T-helper 1 cell (primary cell): ENCODE measurements at places on chromosomes 2 and 18.

DNA sequence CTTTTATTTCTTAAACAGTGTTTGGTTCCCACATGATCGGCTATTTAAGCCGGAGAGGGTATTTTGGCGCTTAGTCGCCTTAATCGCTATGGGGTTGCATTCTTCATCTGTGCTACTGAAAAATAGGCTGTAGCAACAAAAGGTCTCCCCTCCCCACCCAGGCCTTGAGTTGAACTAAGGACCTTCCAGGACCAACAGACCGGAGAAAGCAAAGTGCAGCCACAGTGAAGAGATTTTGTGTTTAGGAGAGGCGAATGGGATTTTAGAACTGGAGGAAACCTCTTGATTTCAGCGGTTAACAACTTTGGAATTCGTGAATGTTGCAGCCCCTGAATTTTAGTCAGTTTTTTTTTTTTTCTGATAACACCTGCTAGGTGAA lies 1.4 kb downstream of the ITGA6 start:
- no peak for DNase-seq

GRCh38 chr2:123840574-123840973 lies 184.5 kb upstream of the CNTNAP5 start:
- DNase-seq: no peak

- DNase-seq: no peak
These were observed 189.9 kb downstream of the CD226 start for GRCh38 chr18:69757733-69758132.

- no peak for DNase-seq
These were observed 43.7 kb upstream of the NCK2 start for GRCh38 chr2:105701042-105701441.

DNA sequence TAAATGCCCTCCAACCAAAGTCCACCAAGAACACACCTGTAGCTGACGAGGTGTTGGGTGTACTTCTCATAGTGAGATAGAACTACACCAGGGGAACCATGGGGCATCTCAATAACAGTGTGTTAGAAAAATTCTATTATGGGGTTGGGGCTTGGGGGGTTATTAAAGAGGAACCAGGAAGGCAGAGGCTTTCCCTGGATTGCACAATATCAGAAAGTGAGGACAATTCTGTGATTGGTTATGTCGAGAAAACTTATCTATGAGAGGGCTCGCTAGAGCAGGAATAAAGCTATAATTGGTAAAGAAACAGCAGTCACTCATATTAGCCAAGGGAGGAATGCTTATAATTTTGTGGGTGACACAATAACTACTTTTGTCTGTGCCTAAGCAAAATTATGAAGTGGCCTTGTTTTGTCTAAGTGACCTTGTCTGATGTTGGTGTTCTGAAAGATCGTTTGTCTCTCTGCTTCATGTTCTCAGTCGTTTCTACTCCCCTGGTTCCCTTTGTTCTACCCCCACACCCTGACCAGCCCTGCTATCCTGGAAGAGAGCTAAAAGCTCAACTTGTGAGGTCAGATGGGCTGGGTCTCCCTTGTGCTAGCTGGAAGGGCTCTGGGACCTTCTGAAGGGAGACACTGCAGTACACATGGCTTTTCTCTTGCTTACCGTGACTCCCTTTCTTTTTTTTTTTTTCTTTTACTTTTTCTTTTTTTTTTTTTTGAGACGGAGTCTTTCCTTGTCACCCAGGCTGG lies 21.6 kb upstream of the INO80C start:
- DNase-seq: no peak

DNA sequence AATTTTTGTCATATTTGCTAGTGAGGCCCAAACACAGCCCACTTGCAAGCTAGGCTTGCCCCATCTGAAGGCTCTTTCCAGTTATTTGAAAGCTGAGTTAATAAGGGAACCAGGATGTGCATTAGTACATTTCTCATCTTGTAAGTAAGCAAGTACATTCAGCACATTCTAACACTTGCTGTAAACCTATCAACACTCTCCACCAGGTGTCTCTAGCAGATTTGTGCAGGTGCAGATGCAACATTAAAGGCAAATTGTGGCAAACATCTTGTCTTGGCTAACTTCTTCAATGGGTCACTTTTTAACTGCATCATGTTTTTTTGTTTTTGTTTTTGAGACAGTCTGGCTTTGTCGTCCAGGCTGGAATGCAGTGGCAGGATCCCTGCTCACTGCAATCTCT lies 25.3 kb upstream of the MFSD6 start:
- peak; percentile 22 for DNase-seq

GRCh38 chr2:109348190-109348589 lies 219.2 kb downstream of the SH3RF3 start:
- DNase-seq: no peak

- no peak for DNase-seq
These were observed 3.5 kb downstream of the CAPN10 start for GRCh38 chr2:240589850-240590525.

- DNase-seq: no peak
These were observed 29.2 kb downstream of the GALNT1 start for GRCh38 chr18:35610724-35611123.

DNA sequence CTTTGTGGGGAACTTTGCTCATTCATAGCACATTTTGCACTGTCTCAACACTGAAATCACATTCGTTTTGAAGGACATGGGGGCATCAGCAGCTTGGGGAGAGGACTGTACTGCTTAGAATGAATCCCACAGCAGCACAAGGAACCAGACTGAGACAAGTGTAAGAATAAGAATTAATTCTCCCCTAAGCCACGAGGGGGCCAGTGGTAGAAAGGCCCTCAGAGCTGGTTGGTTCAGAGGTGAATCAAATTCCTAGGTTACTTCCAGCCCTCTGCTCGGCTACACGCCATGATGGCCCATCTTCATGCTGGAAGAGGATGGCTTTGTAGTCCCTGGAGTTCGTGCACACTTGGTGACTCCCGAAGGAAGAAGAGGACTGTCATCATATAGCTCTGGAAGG lies 12.0 kb upstream of the MC5R start:
- DNase-seq: no peak

DNA sequence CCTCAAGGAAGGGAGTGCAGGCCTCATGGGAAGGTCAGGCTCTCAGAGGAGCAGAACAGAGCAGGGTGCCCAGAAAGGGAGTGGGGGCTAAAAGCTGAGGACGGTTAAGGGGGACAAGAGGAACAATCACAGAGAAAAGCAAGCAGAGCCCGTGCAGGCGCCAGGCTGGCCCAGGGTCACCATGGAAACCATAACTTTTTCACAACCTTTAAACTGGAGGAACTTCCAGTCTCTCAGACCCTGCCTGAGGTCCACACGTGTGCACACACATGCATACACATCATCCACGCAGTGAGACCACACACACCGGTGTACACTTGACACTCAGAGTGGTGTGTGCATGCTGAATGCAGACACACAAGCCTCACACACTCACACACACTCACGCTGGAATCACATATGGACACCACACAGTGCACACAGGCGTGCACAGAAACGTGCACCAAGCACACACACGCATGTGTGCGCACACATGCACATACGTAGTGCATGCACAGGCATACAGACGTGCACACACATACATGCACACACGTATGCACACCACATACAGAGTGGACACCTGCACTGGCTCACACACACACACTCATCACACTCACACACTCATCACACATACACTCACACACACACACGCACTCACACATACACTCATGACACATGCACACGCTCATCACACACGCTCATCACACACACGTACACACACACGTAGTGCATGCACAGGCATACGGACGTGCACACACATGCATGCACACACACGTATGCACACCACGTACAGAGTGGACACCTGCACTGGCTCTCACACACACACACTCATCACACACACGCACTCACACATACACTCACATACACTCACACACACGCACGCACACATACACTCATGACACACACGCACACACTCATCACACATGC lies 37.2 kb upstream of the SNED1 start:
- DNase-seq: no peak

GRCh38 chr2:188892636-188893035 lies 81.5 kb upstream of the COL3A1 start:
- DNase-seq: no peak

DNA sequence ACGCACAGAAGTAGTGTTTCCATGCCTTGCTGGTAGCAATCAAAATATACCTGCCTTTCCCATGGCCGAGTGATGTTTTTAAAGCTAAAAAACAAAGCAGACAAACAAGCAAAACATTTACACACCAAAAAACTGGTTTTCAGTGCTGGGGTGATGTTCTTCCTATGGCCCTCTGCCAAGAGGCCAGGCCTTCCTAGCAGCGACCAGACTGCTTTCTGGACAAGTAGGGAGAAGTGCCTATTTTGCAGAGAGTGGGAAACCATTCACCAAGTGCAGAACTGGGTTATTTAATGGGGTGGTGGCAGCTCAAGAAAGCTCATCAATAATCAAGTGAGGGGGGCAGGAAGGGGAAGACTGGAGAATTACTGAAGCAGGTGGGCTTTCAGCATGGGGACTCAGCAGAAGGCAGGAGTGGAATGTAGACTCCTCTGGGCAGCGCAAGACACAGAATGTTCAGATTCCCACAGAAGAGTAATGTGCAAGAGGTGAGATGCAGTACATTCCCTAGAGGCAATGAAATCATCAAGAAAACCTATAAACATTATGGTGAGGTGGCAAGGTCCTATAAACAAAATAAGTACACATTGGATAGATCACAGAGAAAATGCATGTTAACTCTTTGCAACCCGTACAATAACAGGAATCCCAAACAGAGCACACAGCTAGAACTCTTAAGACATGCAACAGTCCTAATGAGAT lies 44.0 kb downstream of the CPO start:
- no peak for DNase-seq

- no peak for DNase-seq
These were observed 33.7 kb downstream of the LCT start for GRCh38 chr2:135803278-135803677.

DNA sequence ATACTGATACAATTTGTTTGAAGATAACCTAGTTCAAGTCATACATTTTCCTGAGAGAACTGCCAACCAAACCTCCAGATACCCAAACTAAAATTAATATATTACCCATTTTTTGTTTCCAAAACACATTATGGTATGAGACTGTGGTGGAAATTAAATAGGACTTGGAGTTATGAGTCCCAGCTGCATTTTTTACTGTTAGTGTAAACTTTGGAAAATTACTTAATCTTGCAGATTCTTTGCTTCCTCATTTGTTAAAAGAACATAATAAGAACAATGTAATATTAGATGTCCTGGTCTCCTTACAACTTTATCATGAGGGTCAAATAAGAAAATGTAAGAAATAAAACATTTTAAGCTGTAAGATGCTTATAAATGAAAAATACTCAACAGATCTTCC lies 98.2 kb upstream of the TRIB2 start:
- DNase-seq: no peak

DNA sequence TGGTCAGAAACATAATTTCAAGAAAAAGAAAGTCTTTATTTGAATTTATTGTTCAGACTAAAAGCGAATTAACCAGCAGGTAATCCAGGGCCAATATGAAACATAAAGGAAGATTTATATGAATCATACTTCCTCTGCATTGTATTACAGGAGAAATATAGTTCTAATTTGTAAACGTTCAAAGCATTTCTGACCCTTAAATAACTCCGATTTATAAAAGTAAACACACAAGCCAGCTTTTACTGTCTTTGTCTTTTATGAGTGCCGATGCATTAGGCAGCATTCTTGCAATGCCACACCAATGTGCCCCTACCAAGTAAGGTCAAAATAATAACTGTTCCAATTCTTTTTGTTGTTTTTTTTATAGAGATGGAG lies 118.8 kb upstream of the RBBP8 start:
- DNase-seq: no peak

DNA sequence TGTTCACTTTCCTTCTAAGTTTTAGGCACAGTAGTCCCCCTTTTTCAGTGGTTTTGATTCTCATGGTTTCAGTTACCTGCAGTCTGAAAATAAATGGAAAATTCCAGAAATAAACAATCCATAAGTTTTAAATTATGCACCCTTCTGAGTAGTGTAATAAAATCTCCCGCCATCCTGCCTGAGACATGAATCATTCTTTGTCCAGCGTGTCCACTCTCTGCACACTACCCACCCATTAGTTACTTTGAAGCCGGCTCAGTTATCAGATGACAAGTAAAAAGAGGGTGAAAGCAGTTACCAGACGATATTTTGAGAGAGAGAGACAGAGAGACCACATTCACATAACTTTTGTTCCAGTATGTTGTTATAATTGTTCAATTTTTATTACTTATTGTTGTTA lies 400.5 kb downstream of the TMX3 start:
- no peak for DNase-seq

GRCh38 chr2:241072553-241073165 lies 29.4 kb downstream of the MTERF4 start:
- DNase-seq: no peak

DNA sequence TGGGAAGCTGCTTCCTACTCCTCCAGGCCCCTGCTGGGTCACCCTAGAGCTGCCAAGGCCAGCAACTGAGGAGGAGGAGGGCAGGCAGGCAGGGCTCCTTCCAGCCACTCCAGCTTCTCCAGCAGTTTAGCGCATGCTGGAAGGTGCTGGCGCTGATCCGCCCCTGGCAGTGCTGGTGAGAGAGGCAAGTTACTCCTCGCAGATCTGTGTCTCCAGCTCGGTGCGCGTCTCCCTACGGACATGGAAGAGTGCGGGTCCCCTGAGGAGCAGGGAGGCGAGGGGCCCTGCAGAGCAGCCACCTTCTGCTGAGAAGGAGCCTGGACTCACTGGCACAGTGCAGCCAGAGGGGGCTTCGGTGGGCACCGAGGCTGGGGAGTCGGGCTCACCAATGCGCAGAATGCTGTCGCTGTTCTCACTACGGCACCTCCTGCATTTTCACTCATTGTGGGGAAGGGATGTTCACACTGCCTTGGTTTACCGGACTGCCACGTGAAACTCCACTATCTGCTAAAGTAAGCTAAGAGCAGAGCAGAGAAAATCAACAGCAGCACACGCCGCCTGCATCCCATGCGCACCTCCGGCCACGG lies 206.0 kb downstream of the HDAC4 start:
- no peak for DNase-seq

DNA sequence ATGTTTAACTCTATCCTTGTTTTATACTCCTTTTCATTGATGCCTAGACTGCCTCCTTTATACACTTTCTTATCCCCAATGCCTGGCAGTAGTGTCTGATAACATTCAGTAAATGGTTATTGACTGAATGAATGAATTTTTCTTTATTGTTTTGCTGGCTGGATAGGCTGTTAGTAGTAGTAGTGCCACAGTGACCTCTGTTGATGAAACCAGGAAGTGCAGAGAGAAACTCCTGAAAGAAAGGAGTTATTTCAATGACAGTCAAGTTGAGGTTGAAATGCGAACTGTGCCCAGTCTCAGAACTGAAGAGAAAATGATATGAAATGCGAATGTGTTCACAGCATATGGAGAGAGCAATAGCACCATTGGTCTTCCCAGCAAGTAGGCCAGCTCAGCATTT lies 26.8 kb upstream of the SLC9A2 start:
- DNase-seq: no peak

- no peak for DNase-seq
These were observed 52.6 kb downstream of the NCK2 start for GRCh38 chr2:105797298-105797819.

GRCh38 chr18:11293794-11294193 lies 144.4 kb upstream of the PIEZO2 start:
- DNase-seq: no peak
